Brain (organoid and tissue), 16 donors: ENCODE measurements at places on chromosomes 7 and 10. TPM values are rescaled to one million over a fixed set of nuclear protein-coding genes. Genes with fewer than 3 reads are reported as not detected.

- DNase-seq: no peak
Measured at GRCh38 chr10:132685921-132686680, 99.8 kb downstream of the NKX6-2 start.

DNA sequence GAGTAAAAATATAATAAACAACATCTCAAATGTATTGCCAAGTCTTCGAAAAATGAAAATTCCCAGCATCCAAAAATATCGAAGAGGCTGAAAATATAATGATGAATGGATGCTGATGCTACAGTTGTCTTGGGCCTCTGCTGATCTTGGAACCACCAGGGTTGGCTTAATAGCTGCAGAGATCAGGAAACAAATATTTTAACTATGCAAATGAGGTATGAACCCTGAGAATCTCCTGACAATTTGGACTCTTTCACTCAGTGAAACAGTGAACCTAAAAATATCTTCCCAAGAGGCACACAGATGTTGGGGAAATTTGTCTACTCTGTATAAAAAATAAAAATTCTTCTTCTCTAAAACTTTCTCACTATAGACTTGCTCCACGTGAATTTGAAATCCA is 97.7 kb upstream of the EGFR start:
- no peak for DNase-seq

GRCh38 chr10:74293686-74294371 is 142.8 kb downstream of the ADK start:
- DNase-seq: no peak

DNA sequence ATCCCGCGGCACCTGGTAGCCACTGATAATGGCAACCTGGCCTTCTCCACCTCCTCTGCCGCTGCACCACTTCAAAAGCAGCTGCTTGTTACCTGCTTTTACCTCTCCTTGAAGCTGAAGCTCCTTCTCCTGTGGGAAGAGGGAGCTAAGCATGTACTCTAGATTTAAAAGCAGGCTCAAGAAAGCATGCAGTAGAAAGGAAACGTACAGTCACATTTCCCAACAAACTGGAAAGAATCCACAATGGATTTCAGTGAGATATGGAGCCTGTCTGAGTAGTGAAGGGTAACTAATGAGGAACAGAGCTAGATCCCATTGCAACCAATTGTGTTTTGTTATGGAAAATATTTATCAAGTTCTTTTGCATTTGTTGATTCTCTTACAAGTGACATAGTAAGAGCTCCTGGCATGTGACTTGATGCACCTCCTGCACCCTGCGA is 457.4 kb upstream of the GALNT17 start:
- DNase-seq: peak; percentile 78

DNA sequence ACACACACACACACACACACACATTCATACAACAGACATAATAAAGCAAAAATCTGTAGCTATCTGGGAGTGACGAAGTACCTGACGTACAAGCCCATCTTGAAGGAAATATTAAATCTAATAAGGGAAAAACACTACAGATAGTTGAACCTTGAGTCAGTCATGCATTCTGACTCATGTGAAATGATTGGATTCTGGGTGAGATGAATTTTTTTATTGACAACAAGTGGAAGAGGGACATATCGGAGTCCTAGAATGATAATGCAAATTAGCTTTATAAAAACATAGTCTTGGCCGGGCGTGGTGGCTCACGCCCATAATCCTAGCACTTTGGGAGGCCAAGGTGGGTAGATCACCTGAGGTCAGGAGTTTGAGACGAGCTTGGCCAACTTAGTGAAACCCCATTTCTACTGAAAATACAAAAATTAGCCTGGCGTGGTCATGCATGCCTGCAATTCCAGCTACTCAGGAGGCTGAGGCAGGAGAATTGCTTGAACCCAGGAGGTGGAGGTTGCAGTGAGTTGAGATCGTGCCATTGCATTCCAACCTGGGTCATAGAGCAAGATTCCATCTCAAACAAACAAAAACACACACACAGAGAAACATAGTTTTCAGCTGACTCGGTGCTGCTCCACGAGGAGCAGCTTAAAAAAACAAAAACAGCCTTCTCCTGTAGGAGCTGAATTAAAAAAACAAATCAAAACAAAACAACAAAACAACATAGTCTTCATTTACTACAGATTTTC is 154.4 kb upstream of the MKLN1 start:
- no peak for DNase-seq

DNA sequence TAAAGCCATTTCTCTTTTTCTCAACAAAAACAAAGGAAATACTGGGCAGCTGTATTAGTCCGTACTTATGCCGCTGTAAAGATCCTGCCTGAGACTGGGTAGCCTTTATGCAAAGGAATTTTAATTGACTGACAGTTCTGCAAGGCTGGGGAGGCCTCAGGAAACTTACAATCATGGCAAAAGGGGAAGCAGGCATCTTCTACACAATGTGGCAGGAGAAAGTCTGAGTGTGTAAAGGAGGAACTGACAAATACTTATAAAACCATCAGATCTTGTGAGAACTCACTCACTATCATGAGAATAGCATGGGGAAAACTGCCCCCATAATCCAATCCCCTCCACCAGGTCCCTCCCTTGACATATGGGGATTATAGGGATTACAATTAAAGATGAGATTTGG is 264.3 kb downstream of the SEMA3A start:
- no peak for DNase-seq

DNA sequence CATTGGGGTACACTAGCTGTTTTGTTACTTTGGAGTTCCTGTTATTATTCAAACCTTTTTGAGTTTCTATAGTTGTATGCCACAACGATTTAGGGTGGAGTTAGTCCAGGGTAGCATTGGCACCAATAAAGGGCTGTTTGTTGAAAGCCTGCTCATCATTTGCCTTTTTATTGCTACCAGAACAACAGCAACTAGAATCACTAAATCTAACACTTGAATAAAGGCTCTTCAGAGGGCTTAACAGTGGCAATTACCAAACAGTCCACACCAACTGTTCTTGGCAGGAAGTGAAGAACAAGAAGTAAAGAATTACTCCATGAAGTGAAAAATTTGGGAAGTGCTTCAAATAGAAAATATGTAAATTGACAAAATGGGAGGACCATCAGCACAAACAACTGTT is 621.4 kb downstream of the PHTF2 start:
- DNase-seq: peak; percentile 22

- no peak for DNase-seq
Measured at GRCh38 chr7:129489491-129489890, 12.8 kb upstream of the SMKR1 start.

DNA sequence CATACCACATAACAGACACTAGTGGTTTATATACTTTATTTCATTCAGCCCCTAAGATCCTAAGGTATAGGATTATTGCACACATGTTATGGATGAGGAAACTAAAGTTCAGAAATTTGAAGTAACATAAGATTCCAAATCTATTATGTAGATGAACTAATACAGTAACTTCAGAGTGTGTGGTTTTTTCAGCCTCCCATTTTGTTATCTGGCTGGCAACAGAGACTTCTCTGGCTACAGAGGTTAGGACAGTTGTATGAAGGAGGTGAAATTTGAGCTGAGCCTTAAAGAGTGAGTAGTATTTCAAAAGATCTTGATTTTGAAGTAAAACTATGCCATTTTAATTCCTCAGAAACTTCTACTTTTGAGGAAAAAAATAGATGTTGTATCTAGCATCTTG is 125.4 kb downstream of the MAPK8 start:
- DNase-seq: no peak

DNA sequence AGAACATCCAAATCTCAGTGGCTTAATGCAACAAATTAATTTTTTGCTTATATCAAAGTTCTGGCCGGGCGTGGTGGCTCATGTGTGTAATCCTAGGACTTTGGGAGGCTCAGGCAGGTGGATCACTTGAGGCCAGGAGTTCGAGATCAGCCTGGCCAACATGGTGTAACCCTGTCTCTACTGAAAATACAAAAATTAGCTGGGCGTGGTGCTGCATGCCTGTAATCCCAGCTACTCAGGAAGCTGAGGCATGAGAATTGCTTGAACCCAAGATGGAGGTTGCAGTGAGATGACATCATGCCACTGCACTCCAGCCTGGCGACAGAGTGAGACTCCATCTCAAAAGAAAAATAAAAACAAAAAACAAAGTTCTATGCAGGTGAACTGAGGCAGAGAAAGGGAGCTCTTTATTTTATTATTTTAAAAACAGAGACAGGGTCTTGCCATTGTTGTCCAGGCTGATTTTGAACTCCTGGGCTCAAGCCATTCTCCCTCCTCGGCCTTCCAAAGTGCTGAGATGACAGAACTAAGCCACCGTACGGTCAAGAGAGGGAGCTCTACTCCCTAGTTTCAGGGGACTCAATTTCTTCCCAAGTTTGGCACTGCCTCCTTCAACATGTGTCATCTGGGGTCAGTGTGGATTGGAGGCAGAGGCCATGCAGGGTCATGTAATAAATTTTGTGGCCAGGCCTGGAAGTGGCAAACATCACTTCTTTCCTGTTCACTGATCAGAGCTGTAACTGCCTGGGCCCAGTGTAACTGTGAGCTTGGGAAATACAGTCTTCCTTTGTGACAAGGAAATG is 2.4 kb downstream of the ADCK2 start:
- DNase-seq: peak; percentile 36

DNA sequence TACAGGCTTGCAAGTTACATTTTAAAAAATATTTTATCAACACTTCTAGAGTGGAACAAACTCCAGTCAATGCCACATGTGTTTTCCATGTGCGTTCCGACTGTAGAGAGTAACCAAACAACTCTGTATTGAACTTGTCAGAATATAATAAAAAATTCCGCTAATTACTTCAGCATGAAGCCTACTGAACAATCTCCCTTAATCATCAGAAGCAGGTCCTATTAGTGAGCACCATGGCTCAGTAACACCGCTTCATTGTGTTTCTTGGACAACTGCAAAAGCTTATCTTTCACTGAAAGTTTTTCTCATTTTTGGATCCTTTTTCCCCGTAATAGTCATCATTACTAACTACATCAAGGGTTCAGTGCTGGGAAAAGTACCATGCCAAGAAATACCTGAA is 117.0 kb downstream of the MKX start:
- no peak for DNase-seq

GHRHR gene
- 1.6 TPM for polyA plus RNA-seq

ABCF2 gene
- polyA plus RNA-seq: 38.1 TPM

OR2A7 gene
- polyA plus RNA-seq: 0.70 TPM

TBL2 gene
- 25.0 TPM for polyA plus RNA-seq
